ENCODE measurements at places on chromosomes 11 and 22. TPM values are rescaled to one million over a fixed set of nuclear protein-coding genes. Genes with fewer than 3 reads are reported as not detected.

The PGA5 gene
- total RNA-seq, result not detected

GRCh38 chr11:101199416-101199815, 69.8 kb upstream of the PGR start:
- DNase-seq, result no peak

The RIC3 gene
- not detected for total RNA-seq

GRCh38 chr11:227824-228379, 8.2 kb downstream of the SIRT3 start:
- DNase-seq, result no peak

- DNase-seq, result no peak
Measured at GRCh38 chr22:45448431-45448830, 34.9 kb downstream of the RIBC2 start.

Measured in HFFc6 (cell line).